ENCODE measurements at places on chromosomes 7 and 10.

- DNase-seq: no peak
Measured at GRCh38 chr10:87837445-87837844, 19.4 kb upstream of the ATAD1 start.

DNA sequence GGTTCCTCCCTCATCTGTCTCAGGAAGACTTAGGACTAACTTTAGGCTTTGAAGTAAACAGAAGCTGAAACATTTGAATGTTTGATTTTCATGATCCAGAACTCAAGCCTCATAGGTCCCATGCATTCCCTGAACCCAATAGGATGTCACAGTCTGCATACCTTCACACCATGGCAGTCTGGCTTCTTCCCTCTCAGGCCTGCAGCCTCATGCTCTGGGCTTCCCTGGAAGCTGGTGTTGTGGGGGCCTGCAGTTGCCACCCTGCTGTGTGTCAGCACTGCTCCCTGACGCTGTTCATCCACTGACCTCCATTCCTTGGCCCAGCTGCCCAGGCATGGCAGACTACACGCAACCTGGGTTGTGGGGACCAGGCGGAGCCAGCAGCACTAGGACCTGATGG, 267.5 kb upstream of the KAT6B start:
- DNase-seq: no peak

DNA sequence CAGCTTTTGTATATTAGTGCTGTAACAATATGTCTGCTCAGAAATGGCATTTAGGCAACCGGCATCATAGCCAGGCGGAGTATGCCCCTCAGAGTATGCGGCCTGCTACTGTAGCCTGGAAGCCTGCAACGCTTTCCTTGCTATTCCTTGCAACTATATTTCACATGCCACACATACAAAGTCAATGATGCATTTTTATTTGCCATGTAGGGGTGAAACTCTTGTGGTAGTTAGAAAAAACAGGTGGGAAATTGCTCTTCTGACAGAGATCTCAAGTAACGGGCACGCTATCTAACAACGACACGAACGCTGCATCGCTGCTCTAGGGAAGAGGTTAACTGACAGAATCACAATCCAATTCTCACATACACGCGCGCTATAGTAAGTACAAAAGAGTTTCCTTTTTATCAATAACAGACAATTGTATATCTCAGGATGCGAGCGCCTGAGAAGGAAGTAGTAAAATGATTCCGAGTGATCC, 5.9 kb downstream of the EBF3 start:
- DNase-seq: no peak

GRCh38 chr10:75180592-75180991, 30.0 kb upstream of the VDAC2 start:
- no peak for DNase-seq

DNA sequence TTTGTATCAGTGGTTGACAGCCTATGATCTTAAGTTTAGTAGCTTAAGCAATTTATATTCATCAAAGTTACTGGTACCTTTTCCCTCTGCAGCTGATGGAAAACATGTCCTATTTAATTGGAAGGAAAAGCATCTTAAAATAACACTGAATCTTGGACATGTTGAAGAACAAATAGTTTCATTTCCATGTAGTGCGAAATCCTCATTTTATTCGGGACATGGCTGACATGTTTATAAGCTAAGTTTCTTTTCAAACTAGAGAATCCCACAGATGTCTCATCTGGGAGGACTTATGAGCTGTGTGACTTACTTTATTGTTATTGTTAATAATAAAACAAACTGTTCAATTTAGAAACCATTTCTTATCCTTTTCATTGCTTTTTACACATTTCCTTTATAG, 461.0 kb downstream of the SUGCT start:
- no peak for DNase-seq

- DNase-seq: no peak
Measured at GRCh38 chr10:93143281-93143680, 69.6 kb downstream of the CYP26A1 start.

GRCh38 chr7:115779561-115779960, 251.0 kb downstream of the TFEC start:
- no peak for DNase-seq

GRCh38 chr7:33981671-33982424, 76.5 kb downstream of the BMPER start:
- DNase-seq: no peak

DNA sequence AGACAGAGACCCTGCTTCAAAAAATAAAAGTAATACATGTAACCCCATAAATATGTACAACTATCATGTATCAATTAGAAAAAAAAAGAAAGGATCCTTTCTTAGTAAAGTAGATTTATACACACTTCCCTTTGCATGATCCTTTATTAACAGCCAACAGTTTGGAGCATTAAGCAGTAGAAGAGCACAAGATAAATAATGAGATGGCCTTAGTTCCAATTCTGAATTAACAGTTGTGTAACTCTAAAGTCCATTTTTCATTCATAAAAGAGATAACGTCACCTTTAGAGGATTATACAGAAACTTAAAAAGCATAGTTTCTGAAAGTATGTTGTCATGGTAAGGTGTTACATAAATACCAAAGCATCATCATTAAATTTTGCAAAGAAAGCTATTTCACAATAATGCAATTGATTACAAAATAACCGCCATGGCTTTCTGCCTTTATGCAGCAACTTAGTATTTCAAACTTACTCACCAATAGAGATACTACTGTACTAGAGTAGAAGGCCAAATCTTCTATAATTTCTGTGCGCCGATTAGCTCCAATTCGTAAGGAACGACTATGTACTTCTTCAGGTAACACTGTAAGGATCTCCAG, 40.3 kb downstream of the TNPO3 start:
- DNase-seq: no peak

GRCh38 chr10:76045174-76045573, 613.8 kb downstream of the LRMDA start:
- DNase-seq: no peak

DNA sequence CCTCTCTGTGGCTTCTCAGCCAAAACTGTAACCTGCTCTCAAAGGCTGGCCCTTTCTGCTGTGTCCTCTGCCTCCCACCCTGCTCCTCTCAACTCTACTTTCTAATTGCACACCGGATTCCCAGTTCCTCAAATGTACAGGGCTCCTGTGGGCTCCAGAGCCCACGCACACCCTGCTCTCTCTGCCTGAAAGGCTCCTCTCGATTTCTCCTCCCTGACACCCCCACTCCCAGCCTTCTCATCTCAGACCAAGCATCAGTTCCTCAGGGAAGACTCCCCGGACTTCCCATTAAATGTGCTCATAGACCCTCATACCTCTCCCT, 111.7 kb upstream of the STEAP1B start:
- DNase-seq: no peak

DNA sequence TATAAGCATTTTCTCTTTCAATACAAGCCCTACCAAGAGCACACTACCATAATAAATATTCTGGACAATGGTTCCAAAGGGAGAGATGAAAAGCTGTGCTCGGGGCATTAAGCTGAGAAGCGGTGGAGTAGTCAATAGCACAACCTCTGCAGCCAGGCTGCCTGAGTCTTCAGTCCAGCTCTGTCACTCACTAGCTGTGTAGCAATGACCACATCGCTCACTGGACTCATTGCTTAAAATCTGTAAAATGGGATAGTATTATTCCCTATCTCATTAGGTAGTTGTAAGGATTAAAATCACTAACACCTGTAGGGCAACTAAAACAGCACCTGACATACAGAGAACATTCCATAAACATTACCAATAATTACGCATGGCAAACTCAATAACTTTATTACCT, 199.9 kb upstream of the KLF14 start:
- DNase-seq: no peak

DNA sequence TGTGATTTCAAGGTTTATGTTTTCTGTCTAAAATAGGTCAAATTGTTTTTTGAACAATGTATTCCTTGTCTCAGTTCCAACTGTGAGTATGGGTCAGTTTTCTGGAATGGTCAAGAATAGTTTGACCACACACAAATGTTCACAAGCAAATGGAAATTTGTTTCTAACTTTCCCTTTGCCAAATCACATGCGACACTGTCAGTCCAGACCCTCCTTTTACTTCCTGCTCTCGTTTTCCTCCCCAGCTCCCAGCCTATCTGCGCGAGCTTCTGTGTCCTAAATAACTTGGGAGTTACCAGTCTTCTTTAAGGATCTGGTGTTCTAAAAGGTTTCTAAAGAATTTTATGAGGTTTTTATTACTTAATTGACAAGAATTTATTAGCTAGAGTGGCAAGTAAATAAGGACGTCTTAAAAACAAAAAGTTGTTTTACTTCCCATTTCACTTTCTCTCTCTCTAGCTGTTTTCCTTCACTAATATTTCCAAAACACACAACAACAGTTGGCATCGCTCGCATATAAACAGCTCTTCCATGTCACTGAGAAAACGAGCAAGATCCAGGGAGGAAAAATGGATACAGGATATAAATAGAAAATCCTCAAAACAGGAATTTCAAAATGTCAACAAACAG, 266.1 kb upstream of the KLF6 start:
- DNase-seq: no peak

- no peak for DNase-seq
Measured at GRCh38 chr7:92635538-92635937, 45.3 kb upstream of the FAM133B start.

DNA sequence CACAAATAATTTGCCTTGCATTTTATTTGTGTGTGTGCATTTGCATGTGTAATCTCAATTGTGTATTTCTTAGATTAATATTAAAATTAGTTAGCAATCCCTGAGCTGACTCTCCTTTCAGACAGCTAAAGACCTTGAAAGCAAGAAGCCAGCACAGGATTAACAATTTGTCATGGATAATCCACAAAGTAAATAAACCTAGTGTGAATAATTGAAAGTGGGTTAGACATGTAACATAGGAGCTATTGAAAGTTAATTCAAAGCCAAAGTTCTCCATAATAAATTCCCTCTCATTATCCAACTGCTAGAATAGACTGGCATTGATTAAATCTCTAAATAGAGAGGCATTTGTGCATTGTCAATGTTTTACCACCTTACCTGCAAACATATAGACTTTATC, 326.1 kb downstream of the PLXDC2 start:
- DNase-seq: no peak

GRCh38 chr10:7833210-7833609, 14.9 kb downstream of the TAF3 start:
- DNase-seq: no peak

DNA sequence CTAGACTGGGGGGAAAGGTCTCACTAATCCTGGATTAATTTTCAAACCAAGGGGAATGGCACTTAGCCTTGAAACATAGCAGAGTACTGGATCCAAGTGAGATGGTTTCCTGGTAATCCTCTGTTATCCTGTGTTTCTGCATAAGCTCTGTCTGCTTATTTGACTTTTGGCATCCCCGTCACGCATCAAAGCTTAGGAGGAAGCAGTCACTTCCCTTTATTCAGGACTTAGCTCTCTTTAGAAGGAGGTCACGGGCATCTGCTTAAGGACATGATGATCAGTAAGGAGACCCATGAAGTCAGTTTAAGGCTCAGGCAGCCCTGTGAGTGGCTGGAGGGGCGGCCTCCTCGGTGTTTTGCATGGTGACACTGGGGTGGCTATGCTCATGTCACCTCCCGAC, 30.0 kb downstream of the TSPAN15 start:
- DNase-seq: no peak

- DNase-seq: no peak
Measured at GRCh38 chr10:30398193-30398592, 35.8 kb upstream of the MAP3K8 start.

All from SW480 (cell line).